ENCODE measurements at places on chromosomes 16 and 17. TPM values are rescaled to one million over a fixed set of nuclear protein-coding genes. Genes with fewer than 3 reads are reported as not detected.

DNA sequence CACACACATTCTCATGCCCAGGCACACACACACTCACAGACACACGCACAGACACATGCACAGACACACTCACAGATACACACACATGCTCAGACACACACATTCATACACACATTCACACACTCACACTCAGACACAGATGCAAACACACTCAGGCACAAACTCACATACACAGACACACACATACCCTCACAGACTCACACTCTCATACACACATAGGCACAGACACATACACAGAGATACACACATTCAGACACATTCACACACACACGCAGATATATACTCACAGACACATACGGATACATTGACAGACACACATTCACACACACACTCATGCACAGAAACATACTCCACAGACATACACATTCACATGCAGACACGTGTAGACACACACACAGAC is 89.6 kb downstream of the RBFOX3 start:
- H3K27me3 ChIP-seq = peaks cover 13% of the 10 kb centered on the region
- no peak for DNase-seq
- H3K4me1 ChIP-seq = no peaks in the 10 kb centered on the region
- no peaks in the 10 kb centered on the region for H3K36me3 ChIP-seq

- no peak overlapping the region for H3K4me3 ChIP-seq
- peaks cover 1% of the 10 kb centered on the region for H3K4me1 ChIP-seq
- peaks cover 50% of the 10 kb centered on the region for H3K27me3 ChIP-seq
- H3K27ac ChIP-seq = no peak overlapping the region
- no peak for DNase-seq
- no peaks in the 10 kb centered on the region for H3K36me3 ChIP-seq
These were observed 748 bp downstream of the SMTNL2 start for GRCh38 chr17:4584917-4585637.

GRCh38 chr17:8393470-8394231 is 4.0 kb downstream of the RNF222 start:
- no peak for DNase-seq
- peak overlapping the region; percentile 73 for H3K4me3 ChIP-seq
- H3K27ac ChIP-seq = peak overlapping the region; percentile 99

The FAM20A gene
- not detected for total RNA-seq

The SLC13A2 gene
- total RNA-seq = not detected

Data from activated naive CD8-positive, alpha-beta T cell treated with anti-CD3 and anti-CD28 coated beads, Interleukin-2, amount 10 ng/mL, durations not matched to agents 7 days and 5 days (primary cell).